Osteocyte (in vitro differentiated cells): ENCODE measurements at places on chromosomes 7 and 10. TPM values are rescaled to one million over a fixed set of nuclear protein-coding genes. Genes with fewer than 3 reads are reported as not detected.
A peak's percentile ranks its signal among the peaks of the same experiment; 100 is the strongest.

GRCh38 chr10:43323245-43323644, 48.2 kb upstream of the FXYD4 start:
- no peak for DNase-seq
- H3K36me3 ChIP-seq: no peaks in the 10 kb centered on the region
- peaks cover 9% of the 10 kb centered on the region for H3K4me1 ChIP-seq
- peak overlapping the region; percentile 55 for H3K4me3 ChIP-seq

DNA sequence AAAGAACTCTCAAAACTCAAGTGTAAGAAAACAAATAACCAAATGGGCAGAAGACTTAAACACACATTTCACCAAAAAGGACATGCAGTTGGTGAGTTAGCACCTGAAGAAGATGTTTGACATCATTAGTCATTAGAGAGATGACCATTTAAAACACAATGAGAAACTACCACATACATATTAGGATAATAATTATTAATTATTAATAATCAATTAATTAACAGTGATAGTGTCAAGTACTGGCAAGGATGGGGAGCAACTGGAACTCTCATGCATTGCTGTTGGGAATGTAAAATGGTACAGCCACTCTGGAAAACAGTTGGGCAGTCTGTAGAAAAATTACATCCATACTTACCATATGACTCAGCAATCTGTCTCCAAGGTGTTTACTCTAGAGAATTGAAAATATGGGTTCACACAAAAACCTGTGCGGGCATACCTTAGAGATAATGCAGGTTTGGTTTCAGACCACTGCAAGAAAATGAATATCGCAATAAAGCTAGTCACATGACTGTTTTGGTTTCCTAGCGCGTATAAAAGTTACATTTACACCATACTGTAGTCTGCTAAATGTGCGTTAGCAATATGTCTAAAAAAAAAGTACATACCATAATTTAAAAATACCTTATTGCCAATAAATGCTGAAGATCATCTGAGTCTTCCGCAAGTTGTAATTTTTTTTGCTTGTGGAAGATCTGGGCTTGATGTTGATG, 30.3 kb downstream of the ARID5B start:
- peaks cover 24% of the 10 kb centered on the region for H3K36me3 ChIP-seq
- no peak overlapping the region for H3K4me3 ChIP-seq
- H3K27me3 ChIP-seq: no peaks in the 10 kb centered on the region
- no peak for DNase-seq
- H3K4me1 ChIP-seq: peaks cover 13% of the 10 kb centered on the region
- H3K27ac ChIP-seq: no peak overlapping the region

GRCh38 chr10:84329986-84330651, 1.7 kb downstream of the CCSER2 start:
- peaks cover 42% of the 10 kb centered on the region for H3K4me1 ChIP-seq
- H3K4me3 ChIP-seq: peak overlapping the region; percentile 91
- no peaks in the 10 kb centered on the region for H3K27me3 ChIP-seq
- no peak for DNase-seq
- peak overlapping the region; percentile 94 for H3K27ac ChIP-seq
- no peaks in the 10 kb centered on the region for H3K36me3 ChIP-seq

The ATXN7L1 gene
- 12.6 and 14.2 TPM in 2 replicates for total RNA-seq

The DENND2A gene
- 53.3 and 56.6 TPM in 2 replicates for total RNA-seq

- peaks cover 4% of the 10 kb centered on the region for H3K4me1 ChIP-seq
- H3K36me3 ChIP-seq: no peaks in the 10 kb centered on the region
- no peak overlapping the region for H3K4me3 ChIP-seq
- H3K27me3 ChIP-seq: peaks cover 2% of the 10 kb centered on the region
Measured at GRCh38 chr7:93894966-93895640, 4.5 kb upstream of the TFPI2 start.

GRCh38 chr7:41037691-41038090, 665.2 kb downstream of the INHBA start:
- H3K4me3 ChIP-seq: no peak overlapping the region
- no peak overlapping the region for H3K27ac ChIP-seq
- DNase-seq: no peak
- H3K36me3 ChIP-seq: peaks cover 3% of the 10 kb centered on the region
- no peaks in the 10 kb centered on the region for H3K27me3 ChIP-seq
- peaks cover 21% of the 10 kb centered on the region for H3K4me1 ChIP-seq

DNA sequence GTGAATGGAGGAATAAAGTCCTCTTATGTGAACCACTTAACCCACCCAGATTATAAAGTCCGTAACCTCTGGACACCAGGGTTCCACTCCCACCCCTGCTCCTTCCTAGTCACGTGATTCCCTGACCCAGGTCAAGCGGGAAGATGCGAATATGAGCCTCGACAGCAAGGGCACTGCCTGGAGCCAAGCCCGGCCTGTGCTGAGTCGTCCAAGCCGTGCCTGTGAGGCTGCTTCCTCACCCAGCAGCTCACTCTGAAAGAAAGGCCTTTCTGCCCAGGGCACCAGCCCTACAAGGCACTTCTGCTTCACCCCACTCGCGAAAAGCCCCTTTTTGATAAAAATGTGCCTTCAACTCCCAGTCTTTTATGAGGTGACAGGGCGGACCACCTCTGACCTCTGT, 85.8 kb downstream of the CYTH3 start:
- H3K36me3 ChIP-seq: peaks cover 49% of the 10 kb centered on the region
- H3K27me3 ChIP-seq: no peaks in the 10 kb centered on the region
- no peak for DNase-seq
- no peak overlapping the region for H3K4me3 ChIP-seq
- peaks cover 13% of the 10 kb centered on the region for H3K4me1 ChIP-seq
- no peak overlapping the region for H3K27ac ChIP-seq

DNA sequence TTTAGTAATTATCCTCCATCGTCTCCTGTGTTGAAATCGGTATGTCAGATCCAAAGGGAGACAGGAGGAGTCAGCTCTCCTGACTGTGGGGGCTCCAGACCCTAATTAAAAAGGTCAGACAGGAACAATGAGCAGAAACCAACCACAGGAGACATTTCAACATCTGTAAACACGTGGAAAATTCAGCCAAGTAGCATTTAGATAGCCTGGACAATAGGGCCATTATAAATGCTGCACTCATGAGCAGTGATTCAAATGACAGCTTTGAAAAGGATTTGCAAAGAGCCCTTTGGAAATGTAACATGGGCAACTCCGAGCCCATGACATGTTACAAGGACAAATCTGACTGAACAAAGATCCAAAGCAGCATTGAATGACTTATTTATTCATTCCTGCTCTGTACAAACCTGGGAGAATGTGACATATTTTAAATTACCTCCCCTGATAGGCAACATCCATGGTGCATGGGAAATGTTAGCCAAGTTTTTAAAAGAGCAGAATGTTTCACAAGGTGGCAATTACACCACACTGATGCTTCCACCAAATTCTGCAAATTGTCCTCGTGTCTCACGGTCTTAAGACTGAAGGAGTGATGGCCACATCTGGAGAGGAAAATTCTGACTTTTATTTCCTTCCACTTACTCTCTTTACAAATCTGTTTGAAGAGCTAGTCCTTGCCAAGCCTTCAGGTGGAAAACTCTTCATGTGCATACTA, 113.3 kb upstream of the KMT2E start:
- no peaks in the 10 kb centered on the region for H3K4me1 ChIP-seq
- H3K36me3 ChIP-seq: no peaks in the 10 kb centered on the region
- H3K4me3 ChIP-seq: no peak overlapping the region
- no peak for DNase-seq
- H3K27me3 ChIP-seq: peaks cover 27% of the 10 kb centered on the region
